ENCODE measurements at places on chromosomes 5 and 9.

DNA sequence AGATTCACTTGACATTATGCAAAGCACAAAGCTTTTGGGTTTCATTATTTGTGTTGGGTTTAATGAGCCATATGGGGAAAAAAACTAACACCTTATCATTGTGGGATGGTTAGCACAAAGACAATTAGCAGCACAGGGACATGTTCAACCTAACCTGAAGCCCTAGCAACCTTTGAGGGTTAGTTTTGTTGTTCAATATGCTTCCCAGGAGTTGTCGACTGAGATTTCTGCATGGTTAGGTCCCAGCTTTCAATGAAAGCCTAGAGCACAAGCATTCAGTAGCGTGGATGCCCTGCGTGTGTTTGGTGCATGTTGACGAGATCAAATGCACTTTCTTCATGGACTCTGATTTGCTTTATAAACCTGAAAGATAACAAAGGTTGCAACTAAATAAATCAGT is 565.2 kb upstream of the TLE4 start:
- H3K4me3 ChIP-seq, result no peak overlapping the region
- no peaks in the 10 kb centered on the region for H3K27me3 ChIP-seq
- no peaks in the 10 kb centered on the region for H3K4me1 ChIP-seq

GRCh38 chr5:42494414-42494813 is 71.2 kb downstream of the GHR start:
- H3K4me1 ChIP-seq, result no peaks in the 10 kb centered on the region
- H3K36me3 ChIP-seq, result no peaks in the 10 kb centered on the region
- DNase-seq, result no peak
- no peak overlapping the region for H3K4me3 ChIP-seq
- no peaks in the 10 kb centered on the region for H3K27me3 ChIP-seq

DNA sequence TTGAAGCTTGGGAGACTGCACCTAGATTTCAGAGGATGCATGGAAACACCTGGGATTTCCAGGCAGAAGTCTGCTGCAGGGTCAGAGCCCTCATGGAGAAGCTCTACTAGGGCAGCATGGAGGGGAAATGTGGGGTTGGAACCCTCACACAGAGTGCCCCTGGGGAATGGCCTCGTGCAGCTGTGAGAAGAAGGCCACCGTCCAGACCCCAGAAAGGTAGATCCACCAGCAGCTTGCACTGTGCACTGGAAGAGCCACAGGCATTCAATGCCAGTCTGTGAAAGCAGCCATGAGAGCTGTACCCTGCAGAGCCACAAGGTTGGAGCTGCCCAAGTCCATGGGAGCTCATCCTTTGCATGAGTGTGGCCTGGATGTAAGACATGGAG is 285.3 kb upstream of the FAM174A start:
- H3K4me1 ChIP-seq, result no peaks in the 10 kb centered on the region
- no peaks in the 10 kb centered on the region for H3K27me3 ChIP-seq
- no peaks in the 10 kb centered on the region for H3K36me3 ChIP-seq
- no peak for DNase-seq
- H3K27ac ChIP-seq, result no peak overlapping the region

DNA sequence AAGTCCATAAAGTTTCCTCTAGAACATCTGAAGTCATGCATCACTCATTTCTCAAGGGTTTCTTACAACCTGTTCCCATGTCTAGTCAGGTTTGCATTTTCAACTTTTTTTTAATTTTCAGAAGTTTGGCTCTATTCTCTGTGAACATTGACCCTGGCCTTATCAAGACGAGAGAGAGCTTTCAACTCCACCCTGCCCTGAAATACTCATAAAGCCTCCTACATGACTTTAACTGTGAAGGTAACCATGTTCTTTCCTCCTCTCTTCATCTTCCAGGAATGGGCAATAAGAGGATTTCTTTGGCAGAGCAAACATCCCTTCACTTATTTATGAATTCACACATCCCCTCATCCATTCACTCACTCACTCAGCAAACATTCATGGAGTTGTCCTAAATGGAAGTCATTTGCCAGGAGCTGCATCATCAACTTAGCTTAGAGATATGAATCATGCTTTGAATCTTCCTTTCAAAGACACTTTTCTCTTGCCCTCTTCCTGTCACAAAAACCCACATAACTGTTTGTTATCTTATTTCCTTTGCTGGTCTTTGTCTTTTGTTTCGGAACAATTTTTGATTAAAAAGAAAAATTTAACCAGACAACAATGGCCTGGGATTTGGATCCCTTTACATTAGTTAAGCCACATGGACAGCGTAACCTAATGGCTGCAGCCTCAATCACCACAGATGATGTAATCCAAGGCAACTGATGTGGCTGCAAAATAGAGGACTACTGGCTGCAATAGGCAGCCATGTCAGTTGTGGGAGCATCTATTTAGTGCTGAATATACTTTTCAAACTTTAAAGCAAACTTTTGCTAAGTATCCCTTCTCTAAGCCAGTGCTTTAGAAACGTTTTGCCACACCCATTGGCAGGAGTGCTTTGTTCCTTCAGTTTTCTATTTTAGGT is 43.0 kb upstream of the GNAQ start:
- DNase-seq, result no peak
- H3K27me3 ChIP-seq, result no peaks in the 10 kb centered on the region
- H3K27ac ChIP-seq, result no peak overlapping the region
- no peaks in the 10 kb centered on the region for H3K36me3 ChIP-seq
- H3K4me3 ChIP-seq, result no peak overlapping the region

- no peak overlapping the region for H3K4me3 ChIP-seq
- H3K36me3 ChIP-seq, result no peaks in the 10 kb centered on the region
Observed at GRCh38 chr9:128733256-128733655, 9.3 kb upstream of the ZDHHC12 start.
